ENCODE measurements at places on chromosomes 5 and 9. TPM values are rescaled to one million over a fixed set of nuclear protein-coding genes. Genes with fewer than 3 reads are reported as not detected.

Gene SEMA6A
- 34.2 TPM for total RNA-seq

Gene MORN5
- total RNA-seq: not detected

- peak; percentile 78 for DNase-seq
Measured at GRCh38 chr9:124849801-124850200, 3.5 kb upstream of the WDR38 start.

GRCh38 chr5:7094626-7095025 lies 301.3 kb upstream of the ADCY2 start:
- DNase-seq: no peak

DNA sequence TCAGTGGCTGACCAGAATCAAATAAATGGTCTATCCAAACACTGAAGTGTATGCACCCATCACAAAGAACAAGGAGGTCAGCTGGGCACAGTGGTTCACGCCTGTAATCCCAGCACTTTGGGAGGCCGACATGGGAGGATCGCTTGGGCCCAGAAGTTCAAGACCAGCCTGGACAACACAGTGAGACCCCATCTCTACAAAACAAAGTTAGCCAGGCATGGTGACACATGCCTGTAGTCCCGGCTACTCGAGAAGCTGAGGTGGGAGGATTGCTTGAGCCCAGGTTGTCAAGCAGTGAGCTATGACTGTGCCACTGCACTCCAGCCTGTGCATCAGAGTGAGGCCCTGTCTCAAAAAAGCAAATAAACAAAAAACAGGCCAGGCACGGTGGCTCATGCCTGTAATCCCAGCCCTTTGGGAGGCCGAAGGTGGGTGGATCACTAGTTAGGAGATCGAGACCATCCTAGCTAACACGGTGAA lies 40.5 kb downstream of the SEMA4D start:
- no peak for DNase-seq

DNA sequence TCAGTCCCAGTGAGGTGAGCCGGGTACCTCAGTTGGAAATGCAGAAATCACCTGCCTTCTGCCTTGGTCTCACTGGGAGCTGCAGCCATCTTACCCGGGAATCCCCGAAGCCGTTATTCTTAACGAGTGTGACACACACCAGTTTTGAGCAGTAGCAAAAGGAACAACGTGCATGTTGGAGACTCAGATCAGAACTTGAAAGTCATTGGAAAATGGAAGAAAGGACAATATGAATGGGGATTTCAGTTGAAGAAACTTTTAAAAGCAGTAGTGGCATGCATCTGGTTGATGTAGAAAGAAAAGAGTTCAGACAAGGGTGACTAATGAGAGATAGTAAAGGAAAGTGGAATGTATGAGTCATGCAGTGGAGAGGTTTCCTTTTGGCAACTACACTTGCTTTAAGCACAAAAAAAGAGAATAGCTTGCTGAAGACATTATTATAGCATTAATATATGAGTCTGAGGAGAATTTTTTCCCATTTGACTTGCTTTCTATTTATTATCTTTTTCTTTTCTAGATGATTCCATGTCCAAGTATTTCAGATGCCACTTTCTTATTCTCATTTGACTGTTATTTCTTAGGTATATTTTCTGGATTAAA lies 44.4 kb upstream of the ANKDD1B start:
- DNase-seq: peak; percentile 96

DNA sequence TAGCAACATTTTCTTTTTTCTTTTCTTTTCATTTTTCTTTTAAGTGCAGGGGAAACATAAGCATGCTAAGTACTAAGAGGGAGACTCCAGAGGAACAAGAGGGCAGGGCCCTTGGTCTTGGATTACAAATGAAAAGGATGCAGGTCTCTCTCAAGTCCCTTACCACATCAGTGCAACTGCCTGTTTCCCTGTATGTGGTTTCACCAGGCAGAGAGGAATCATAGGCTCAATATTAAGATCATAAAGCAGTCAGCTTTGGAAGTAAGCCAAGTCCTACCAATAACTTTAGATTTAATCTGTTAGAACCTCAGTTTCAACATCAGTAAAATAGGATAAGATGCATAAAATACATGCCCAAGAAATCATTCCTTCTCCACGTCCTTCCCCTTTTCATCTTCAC lies 422.7 kb upstream of the PAPPA start:
- no peak for DNase-seq

DNA sequence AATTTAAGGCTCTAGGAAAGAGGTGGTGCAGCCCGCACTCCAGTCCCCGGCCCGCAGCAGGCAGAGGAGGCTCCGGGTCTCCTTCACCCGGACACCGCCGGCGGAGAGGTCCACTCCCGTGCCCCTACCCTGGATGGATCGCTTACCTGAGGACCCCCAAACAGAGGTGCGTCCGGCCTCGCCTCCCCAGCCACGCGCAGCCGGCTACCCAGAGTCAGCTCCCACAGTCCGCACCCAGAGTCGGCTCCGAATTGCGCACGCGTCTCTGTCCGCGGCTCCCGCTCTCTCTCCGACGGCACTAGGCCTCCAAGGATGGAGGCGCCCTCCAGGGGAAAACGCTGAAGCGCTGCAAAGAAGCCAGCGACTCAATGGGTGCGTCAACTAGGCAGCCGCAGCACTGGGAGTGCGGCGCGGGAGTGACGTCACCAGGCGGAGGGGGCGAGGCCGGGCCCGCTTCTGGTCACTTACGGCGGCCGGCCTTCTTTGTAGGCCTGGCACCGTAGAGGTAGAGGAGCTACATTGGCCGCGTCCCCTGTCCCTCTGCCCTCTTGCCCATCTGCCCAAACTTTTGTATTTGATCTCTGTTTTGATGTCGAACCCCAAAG lies at the start of gene ELP1:
TSS of gene ELP1 (minus strand) at position 407 of the 605 bp plus-strand sequence. CDS start 2,978 bp downstream, outside the sequence.
- DNase-seq: peak; percentile 91

DNA sequence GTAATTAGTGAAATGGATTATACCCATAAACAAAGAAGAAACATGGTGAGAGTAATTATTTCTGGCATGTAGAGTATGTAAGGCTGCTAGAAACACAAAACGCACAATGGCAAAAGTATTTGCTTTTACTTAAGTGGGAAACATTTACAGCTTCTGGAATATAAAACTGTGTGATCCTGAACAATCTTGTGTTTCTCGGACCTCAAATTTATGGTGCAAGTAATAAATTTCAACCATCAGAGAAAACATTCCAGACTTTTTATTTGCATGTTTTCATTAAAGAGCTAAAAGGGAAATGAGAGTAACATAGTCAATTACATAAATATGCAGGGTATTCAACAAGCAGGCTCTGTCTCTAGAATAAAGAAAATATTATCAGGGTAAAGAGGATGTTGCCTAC lies 17.2 kb upstream of the PRR16 start:
- peak; percentile 8 for DNase-seq

GRCh38 chr9:107836300-107836699 lies 346.7 kb upstream of the KLF4 start:
- DNase-seq: no peak

DNA sequence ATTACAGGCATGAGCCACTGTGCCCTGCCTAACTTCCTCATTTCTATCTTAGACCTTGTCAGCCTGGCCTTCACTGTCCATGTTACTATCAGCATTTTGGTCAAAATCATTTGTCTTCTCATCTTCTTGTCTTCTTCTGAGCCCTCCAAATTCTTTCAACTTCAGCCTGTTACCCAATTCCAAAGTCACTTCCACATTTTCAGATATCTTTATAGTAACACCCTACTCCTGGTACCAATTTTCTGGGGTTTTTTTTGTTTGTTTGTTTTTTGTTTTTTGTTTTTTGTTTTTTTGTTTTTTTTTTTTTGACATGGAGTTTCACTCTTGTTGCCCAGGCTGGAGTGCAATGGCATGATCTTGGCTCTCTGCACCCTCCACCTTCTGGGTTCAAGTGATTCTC lies 90.3 kb upstream of the LARP1 start:
- DNase-seq: no peak

DNA sequence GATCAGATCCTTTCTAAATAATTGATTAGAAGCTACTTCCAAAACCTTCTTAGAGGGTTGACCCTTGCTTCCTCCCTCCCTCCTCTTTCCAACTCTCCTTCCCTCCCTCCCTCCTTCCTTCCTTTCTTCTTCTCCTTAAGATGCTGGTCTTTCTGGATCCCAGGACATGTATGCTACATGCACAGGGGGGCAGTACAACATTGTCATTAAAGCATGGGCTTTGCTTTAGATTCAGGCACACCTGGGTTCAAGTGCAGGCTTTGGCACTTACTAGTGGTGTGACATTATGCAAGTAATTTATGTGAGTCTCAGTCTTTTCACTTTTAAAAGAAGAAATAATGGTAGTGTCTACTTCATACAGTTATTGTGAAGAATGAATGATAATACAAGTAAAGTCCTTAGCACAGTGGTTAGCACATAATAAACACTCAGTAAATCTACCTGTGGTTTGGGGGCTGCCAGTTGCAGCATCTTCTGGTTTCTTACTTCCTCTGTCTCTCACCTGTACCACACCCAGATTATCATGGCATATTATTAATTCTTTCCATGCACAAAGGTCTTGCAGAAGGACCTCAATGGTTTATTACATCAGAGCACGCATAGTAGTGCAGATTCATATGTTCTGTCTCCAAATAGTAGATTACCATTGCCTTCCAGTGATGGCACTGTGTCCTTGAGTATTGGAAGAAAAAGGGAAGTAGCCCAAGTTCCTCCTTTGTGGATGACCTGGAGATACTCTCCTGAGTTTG lies 154.1 kb downstream of the ARHGAP26 start:
- DNase-seq: peak; percentile 24

- peak; percentile 34 for DNase-seq
Measured at GRCh38 chr5:177475563-177476427, 2.4 kb upstream of the DBN1 start.
